ENCODE measurements at places on chromosomes 11 and 22.

DNA sequence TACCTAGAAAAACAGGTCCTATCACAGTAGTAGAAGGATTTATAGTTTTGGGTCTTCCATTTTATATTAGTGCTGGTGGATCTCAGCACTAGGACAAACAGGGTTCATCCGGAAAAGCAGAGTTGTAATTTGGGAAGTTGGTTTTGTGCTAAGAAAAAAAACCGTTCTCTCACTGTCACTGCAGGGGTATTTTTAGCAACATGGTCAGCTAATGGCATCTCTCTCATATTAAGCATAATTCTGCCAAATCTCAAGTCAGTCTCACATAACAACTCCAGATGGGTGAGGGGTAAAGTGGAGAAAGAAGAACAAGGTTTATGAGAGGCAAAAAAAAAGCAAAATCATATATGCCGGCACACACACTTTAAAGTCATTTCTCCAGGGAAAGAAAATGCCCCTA lies 51.6 kb upstream of the GDPD4 start:
- no peak for DNase-seq

DNA sequence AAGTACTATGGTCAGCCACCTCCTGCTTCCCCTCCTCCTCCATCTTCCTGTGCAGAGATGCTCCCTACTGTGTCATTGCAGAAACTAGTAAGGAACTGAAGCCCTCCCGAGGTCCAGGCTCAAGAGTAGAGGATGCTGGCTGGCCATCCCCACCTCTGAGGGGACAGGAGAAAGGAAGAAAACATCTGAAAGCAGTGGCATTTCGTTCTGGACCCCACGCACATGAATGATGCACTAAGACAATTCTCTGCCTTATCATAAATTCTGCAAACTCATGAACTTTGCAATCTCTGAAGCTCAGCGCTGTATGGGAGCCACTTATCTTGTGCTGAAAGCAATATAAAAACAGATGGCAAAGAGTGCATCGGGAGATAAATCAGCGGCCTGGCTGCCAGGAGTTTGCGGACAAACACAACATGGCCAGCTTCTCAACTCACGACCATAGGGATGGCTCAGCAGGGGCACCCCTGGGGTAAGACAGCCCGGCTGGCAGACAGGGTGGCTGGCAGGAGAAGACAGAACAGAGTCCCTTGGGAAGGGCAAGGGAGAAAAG lies 306.4 kb downstream of the NXPE2 start:
- no peak for DNase-seq

- no peak for DNase-seq
Observed at GRCh38 chr11:129637473-129637872, 178.2 kb upstream of the TMEM45B start.

GRCh38 chr11:68575025-68575665 lies 109.2 kb upstream of the GAL start:
- DNase-seq, result no peak

- DNase-seq, result no peak
Observed at GRCh38 chr11:98561877-98562395, 458.8 kb upstream of the CNTN5 start.

DNA sequence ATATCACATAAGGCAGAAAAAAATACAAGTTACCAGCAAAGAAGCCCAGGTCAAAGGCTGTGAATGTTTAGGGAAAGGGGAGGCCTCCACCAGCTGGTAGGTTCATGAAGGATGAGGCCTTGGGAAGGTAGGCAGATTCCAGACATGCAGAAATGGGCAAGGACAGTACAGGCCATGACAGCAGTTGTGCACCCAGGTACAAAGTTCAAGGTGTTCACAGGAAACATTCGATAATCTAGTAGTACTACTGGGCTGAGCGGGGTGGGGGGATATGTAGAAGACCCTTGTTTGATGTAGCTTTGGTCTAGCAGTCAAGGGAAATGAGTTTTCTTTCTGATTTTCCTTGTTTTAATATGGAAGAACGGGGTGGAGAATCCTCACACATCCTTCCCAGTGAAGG lies 152.8 kb upstream of the RASSF10 start:
- DNase-seq, result no peak

DNA sequence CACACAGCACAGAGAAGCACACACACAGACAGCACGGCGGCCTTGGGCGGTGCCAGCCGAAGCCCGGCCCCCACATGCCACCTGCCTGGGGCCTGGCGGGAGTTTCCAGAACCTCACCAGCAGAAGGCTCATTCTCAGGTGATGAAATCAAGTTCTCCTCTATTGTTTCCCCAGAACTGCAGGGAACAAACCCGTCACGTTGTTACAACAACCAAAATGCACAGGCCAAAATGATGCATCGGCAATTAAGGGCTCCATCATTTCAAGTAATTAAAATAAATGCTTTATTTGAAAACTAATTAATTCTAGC lies 30.8 kb downstream of the GNB1L start:
- no peak for DNase-seq

- no peak for DNase-seq
Observed at GRCh38 chr11:128095466-128095981, 491.8 kb downstream of the ETS1 start.

DNA sequence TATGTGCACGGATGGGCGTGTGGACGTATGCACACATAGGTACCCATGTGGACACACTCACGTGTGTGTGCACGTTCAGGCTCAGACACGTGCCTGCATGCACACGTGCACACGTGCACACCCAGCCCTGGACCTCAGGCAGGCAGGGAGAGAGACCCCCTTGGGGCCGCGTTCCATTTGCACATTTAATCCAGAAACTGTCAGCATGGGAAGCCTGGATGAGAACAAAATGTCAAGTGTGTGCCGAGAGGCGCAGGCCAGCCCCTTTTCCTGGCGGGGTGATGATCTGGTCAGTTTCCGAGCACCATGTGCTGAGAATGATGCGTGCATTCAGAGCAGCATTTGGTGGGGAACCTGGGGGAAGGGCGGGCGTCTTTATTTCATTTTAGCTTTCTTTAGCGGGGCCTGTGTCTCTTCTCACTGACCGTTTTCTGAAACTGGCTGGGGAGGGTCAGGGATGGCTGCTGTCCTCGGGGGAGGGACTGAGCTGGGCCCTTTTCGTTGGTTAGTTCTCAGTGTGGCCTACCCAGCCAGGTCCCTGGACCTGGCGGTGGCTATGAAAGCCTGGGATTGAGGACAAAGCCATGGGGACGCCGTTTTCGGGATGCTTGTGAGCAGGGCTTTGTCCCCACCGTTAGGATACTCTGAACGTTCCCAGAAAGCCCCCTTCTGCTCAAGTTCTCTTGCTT lies 96.3 kb downstream of the KCNQ1 start:
- DNase-seq, result no peak

DNA sequence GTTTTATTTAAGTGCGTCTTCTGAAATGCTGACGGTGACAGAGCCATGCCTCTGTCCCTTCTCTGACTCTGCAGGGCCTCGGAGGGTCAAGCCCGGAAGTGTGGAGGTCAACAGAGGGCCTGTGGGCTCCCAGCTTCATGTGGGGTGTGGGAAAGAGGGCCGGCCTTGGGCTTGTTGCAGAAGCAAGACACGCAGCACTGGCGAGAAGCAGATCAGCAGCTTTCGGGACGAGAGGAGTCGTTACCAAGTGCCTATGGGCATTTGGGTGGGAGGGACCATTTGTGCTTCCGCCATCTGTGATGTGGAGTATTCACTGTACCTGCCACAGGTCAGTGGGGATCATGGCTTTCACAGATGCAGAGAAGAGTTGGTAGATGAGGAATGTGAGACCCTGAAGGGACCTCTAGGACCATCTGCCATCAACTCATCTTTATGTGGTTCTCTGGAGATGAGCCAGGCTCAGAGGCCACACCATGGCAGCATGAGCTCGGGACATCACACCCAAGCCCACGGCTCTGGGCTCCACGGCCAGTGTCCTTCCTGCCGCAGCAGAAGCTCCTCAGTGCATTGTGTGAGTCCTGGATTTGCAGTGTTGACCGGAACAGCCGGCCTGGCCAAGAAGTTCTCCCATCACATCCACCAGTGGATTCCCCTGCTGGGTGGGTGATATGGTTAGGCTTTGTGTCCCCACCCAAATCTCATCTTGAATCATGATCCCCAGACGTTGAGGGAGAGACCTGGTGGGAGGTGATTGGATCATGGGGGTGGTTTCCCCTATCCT lies 590.7 kb downstream of the TBC1D22A start:
- no peak for DNase-seq

GRCh38 chr11:66204412-66204811 lies 64.0 kb upstream of the RAB1B start:
- DNase-seq, result no peak

Data from stimulated activated CD8-positive, alpha-beta memory T cell treated with anti-CD3 and anti-CD28 coated beads, Interleukin-2, amount 100 ng/mL, for 1 hour (primary cell).